ENCODE measurements at places on chromosomes 2 and 18.

GRCh38 chr2:42960842-42961180 is 168.4 kb upstream of the HAAO start:
- DNase-seq, result no peak

- no peak for DNase-seq
Observed at GRCh38 chr18:44156126-44156525, 524.6 kb upstream of the SETBP1 start.

- DNase-seq, result no peak
Observed at GRCh38 chr2:25324905-25325592, 16.7 kb downstream of the DNMT3A start.

- DNase-seq, result no peak
Observed at GRCh38 chr18:12393998-12394397, 13.7 kb upstream of the PRELID3A start.

GRCh38 chr2:238563551-238563950 is 136.8 kb downstream of the ASB1 start:
- DNase-seq, result no peak

GRCh38 chr2:165192729-165193128 is 11.1 kb downstream of the SCN3A start:
- no peak for DNase-seq

DNA sequence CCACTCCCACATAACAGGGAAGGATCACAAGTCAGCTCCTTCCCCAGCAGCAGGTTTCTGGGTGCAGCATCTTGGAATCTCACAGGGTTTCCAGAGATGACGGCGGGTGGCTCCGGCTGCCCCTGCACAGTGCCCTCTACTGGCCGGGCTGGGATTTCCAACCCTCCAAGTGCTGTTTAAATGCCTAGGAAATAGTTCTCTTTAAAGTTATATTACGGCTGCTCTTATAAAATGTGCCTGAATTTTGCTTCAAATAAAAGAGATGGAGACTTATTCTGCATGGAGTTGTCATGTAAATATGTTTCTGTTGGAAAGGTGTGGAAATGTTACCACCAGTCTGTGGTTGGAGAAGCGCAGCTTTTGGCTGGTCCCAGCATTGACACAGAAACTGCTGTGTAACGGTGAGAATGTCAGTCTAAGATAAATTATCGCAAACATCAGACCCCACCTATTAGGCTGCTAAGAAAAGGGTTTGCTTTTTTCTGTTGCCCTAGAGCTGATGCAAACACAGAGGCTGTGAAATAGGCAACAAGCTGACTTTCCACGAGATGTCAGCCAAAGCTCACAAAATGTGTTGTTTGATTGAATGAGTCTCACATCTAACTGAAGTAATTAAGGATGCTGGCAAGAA is 3.3 kb upstream of the HJURP start:
- DNase-seq, result no peak

- DNase-seq, result no peak
Observed at GRCh38 chr2:168490946-168491605, 35.0 kb downstream of the CERS6 start.

- no peak for DNase-seq
Observed at GRCh38 chr2:28381225-28382180, 11.2 kb upstream of the FOSL2 start.

GRCh38 chr2:182866461-182867406 is at the start of gene FRZB:
Gene FRZB (minus strand): TSS chr2:182866637. CDS start chr2:182866552, 85 bp downstream.
- no peak for DNase-seq

DNA sequence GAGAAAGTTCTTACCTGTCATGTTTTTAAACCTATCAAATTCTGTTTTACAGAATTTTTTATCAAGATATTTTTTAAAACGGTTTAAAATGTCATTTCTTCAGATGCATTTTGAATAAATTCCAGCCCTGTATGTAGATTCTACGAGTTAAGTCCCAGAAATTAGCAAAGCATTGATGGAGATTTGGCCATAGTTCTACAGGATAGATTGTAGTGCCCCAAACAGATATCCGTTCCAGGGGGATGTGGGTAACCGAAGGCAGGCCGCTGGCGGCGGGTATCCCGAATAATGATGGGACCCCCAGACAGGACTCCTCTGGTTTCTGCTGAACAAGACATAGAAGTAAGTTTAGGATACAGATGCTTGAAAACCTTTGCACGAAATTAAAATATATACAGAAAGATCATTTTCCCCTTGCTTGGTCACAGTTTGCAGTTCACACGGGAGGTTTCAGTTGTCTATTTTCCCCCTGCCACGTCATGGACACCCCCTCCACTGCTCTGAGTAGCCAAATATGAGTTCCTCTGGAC is 755 bp downstream of the NOL4 start:
- DNase-seq, result no peak

DNA sequence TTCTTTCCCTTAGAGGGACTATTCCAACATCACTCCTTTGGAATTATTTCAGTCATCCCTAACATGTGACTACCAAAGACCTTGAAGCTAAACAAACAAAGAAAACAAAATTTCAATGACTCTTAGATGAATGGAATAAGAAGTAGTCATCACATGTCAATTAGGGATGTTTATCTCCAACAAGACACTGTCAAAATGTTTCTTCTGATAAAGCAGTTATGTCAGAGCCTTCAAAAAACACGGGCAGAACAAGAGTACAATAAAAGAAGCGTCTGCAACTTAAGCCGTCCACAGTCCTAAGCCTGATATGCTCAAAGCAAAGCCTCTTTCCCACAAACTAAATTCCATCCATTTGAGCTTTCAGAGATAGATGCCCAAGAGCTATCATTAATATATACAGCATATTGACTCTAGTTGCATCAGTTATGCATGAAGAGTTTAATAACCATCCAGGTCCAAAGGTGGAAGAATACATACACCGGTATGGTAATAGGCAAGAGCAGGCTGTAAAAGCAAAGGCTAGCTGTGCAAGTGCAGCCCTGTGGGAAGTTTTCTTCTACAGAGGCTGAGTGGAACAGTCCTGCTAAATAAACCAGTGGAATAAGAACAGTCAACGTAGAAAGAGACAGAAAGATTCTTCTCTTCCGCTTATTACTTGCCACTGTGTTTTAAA is 98.1 kb downstream of the ICA1L start:
- no peak for DNase-seq

DNA sequence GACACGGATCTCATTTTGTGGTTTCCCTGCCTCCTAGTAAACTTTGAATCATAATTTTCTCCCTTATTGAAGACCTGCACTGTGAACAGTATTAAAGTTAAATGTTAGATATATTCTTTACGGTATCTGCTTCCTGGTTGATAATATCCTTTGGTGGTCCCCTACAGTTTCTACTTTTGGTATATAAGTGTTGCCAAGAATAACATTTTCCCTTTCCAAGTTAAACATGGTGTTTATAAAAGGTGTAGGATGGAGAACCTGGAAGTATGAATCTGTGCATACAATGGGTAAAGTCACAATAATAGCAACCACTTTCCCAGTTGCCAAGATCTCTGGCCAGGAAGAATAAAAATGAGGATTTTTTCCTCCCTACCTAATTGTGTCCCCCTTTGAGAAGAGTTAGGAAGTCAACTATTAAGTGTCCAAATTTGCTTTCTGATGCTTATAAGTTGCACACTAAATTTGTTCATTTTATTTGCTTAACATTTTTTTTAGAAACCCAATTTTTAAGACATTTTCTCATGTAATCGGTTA is 201.0 kb upstream of the STK17B start:
- DNase-seq, result no peak

DNA sequence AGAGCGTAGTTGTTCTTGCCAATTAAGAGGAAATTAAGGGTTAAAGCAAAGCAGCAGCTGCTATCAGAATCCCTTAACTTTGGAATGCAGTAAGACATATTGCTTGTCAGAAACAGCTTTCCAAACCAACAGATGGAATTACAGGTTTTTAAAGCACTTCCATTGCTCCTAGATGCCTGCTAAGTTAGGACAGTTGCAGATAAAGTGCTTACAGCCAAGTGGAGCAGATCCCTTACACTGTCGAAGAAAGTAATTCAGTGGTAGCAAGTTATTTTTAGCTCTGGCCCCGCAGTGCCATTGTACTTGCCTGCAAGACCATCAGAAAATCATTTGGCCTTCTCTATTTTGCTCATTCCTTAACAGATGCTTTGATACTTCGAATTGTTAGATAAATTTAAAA is 5.4 kb downstream of the PDK1 start:
- no peak for DNase-seq

- DNase-seq, result no peak
Observed at GRCh38 chr2:232772531-232772930, 3.8 kb downstream of the KCNJ13 start.

DNA sequence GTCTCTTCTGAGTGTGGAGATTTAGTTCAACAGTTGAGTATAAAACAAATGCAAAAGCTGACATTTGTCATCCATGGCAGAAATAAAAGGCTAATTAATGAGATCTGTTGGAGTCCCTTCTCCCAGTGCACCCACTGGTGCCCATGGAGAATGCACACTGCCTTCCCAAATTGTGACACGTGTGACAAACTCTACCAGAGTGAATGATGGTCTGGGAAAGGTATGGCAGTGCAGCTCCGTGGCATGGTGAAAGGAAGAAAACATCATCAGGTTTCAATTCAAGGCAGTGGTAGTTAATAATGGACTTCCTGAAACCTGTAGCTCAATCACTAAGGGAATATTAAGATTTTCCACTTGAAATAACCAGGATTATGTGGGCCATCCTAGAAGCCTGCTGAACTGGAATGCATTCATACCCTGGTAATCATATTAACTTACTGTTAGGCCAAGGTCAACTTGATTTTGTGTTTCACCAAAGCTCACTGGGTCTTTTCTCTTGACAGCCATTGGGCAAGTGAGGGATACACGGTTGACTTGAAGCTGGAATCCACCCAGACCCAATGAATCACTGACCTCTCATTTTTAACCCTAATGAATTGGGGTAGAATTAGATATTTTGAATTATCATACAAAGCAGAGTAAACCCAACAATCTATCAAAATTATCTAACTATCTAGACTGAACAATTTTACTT is 167.6 kb downstream of the AFF3 start:
- no peak for DNase-seq

- no peak for DNase-seq
Observed at GRCh38 chr2:53490659-53491058, 276.9 kb upstream of the CHAC2 start.

- DNase-seq, result no peak
Observed at GRCh38 chr2:23824777-23825212, 102.1 kb downstream of the ATAD2B start.

DNA sequence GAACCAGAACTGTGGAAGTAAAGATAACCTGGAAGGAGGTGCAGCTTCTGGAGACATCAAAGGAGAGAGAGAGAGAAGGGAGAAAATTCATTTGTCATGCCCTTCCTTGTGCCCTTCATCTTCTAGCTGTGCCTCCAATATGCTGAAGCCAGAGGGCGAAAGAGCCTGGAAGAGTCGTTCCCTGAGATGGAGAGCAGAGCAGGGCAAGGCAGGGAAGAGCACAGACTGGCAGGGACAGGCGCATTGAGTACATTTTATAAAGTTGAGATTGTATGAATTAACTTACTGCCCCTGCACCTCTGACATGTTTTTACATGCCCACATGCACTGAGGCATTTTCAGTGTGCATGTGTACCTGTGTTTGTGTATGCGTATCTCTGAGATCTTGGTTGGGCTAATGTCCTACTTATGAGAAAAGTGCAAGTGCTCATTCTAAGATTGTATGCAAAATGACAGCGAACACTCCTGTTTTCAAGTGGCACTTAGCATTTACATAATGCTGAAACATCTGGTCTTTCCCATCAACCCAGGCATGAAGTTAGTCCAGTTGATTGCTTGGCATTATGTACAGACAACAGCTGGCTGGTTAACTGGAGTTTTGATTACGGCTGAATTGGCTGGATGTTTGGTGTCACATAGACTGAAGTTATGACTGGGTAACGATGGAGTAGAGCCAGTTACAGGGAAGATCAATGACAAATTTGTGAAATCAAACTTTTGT is 23.7 kb upstream of the MMADHC start:
- no peak for DNase-seq

DNA sequence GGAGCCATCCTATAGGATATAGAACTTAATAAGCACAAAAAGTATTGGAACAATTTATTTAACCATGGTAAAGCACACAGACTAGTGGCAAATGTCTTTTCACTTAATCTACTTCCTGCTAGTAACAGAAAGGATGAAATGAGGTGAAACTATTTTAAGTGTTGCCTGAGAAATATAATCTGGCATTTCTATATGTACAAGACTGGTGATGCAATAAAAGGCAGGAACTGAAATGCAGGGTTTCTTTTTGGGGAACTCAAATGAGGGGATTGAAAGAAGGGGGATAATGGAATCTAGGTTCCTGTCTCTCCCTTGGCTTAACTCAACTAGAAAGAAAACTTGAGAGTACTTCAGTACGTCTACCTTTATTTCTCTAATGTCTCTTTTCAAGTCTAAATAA is 122.3 kb downstream of the MEMO1 start:
- DNase-seq, result no peak

GRCh38 chr18:75132931-75133525 is 75.9 kb downstream of the PTGR3 start:
- no peak for DNase-seq

DNA sequence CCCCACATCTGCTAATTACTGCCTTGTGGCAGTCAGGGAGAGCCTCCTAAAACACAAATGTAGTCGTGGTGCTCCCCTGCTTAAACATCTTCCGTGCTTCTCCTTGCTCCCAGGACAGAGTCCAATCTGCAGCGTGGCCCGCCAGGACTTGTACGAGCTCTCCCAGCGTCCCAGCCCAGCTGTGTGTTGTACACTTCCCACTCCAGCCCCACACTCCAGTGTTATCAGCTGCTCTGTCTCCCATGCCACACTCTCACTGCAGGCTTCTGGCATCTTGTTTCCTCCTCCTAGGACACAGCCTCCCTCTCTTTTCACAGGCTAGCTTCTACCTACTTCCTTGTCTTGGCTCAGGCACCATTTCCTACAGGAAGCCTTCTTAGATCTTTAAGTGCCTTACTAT is 199.4 kb downstream of the ALPK2 start:
- no peak for DNase-seq

GRCh38 chr2:154161286-154161685 is 289.6 kb downstream of the GALNT13 start:
- no peak for DNase-seq

GRCh38 chr2:234708091-234708683 is 211.3 kb upstream of the ARL4C start:
- no peak for DNase-seq

DNA sequence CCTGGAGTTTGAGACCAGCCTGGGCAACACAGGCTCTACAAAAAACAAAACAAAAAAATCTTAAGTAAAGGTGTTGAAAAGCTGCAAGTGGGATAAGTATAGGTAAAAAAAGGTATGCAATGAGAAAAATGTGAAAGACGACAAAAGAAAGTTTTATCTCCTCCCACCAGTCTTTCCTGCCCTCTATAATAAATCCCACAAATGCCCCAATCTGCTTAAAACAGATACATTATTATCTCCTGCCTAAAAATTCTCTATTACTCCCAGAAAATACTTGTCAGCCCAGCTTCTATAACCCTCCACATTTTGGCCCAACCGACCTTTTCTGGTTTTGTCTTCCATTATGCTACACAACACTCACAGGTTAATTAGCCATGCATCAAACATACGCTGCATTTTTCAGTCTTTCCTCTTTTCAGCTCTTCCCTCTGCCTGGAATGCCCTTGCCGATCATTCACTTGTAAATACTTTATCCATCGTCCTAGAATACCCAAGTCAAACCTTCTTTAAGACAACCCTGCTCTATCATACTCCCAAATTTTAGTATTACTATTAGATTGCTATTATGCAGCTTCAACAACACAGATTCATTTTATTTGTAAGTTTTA is 10.8 kb downstream of the ASXL2 start:
- DNase-seq, result no peak

GRCh38 chr18:10284540-10285282 is 169.7 kb upstream of the APCDD1 start:
- DNase-seq, result no peak

Data from stimulated activated CD4-positive, alpha-beta T cell treated with anti-CD3 and anti-CD28 coated beads, TNF-alpha, amount 100 ng/mL, for 1 hour (primary cell).